ENCODE measurements at places on chromosomes 2 and 18.

- no peak for DNase-seq
Measured at GRCh38 chr2:203451011-203451410, 84.1 kb downstream of the RAPH1 start.

GRCh38 chr2:70607121-70607561 lies 53.5 kb upstream of the TGFA start:
- DNase-seq = no peak

- DNase-seq = no peak
Measured at GRCh38 chr2:95021847-95022246, 3.7 kb upstream of the MAL start.

DNA sequence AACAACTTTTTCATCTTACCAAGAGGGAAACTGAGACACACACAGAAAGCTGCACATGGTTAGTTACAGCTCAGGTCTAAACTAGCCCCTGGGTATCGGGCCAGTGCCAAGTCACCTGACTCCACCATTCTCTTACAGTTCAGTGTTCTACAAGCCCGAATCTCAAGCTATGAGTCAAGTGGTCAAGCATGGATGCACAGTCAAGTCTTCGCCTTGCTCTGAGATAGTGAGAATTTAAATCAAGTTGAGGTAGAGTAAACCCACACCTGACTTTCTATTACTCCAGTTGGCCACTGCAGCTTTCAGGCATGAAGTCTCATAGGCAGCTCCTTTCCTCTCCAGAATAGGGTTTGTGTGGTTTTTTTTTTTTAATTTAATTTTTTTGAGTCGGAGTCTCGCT lies 34.5 kb upstream of the ARL5A start:
- DNase-seq = no peak

GRCh38 chr18:62384610-62385097 lies 59.5 kb downstream of the TNFRSF11A start:
- DNase-seq = no peak

- DNase-seq = no peak
Measured at GRCh38 chr2:176745543-176746200, 466.9 kb upstream of the HNRNPA3 start.

DNA sequence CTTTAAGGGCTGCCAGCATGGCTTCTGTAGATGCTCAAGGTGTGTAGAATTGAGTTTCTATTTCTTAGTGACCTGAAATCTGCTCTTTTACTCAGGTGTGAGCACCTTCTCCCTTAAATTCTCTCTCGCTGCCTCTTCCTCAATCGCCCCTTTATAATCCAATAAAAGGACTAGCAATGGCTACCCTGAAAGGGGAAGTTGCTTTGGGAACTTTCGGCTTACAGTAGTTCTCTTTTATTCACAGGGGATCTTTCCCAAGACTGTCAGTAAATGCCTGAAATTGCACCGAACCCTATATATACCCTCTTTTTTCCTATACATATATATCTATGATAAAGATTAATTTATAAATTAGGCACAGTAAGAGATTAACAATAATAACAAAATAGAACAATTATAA lies 121.8 kb downstream of the ACTR3 start:
- no peak for DNase-seq

DNA sequence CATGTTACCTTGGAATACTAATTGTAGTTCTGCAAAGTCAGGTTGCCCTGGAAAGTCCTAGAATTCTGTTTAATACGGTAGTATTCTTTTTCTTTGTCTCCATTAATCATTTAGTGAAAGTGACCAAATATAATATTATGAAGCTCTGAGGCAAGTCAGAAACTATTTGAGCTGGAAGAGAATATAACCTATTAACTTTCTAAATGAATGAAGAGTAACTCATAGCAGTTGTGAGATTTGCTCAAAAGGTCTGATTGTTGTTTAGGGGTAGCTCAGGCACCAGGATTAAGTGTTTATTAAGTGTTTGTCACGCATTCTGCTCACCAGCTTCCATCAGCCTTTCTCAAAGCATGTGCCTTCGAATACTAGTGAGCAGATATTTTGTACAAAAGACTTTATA lies 46.7 kb upstream of the SERPINE2 start:
- no peak for DNase-seq
